Right atrium auricular region (tissue), 2 donors: ENCODE measurements at places on chromosomes 16 and 17.

DNA sequence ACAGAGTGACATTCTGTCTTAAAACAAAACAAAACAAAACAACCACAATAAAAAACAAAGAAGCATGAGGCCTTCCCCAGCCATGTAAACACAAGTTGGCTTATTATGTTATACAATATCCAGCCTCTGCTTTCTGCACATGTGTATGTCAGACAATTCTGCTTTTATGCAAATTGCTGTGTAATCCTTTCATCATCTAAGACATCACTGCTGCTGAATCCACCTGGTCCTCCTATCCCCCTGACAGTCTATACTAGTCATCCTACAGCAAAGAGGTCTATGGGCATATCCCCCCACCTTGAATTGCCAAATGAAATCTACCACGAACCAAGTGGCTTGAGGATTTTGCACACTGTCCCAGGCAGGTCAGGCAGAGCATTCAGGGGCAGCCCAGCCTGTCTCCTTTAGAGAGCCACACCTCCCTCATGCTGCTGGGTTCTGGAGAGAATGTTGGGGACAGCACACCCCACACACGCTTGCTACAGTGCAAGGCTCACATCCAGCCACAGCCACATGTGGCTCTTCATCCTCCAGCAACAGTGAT is 339.6 kb upstream of the CDH5 start:
- no peak overlapping the region for H3K4me3 ChIP-seq
- no peaks in the 10 kb centered on the region for H3K27me3 ChIP-seq
- no peaks in the 10 kb centered on the region for H3K36me3 ChIP-seq
- DNase-seq: no peak
- no peak overlapping the region for H3K27ac ChIP-seq

DNA sequence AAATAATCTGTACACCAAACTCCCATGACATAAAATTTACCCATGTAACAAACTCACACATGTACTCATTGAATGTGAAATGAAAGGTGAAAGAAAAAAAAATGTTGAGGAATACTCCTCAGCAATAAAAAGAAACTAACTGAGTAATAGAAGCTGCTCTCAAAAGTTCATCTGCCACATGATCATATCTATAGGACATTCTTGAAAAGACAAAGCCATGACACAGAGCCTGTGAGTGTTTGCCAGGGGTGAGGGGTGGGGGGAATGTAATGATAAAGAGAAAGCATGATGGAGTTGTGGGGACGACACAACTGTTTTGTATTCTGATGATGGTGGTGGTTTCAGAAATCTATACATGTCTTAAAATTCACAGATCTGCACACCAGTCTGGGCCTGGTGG is 52.2 kb upstream of the TMC5 start:
- H3K4me3 ChIP-seq: no peak overlapping the region
- no peaks in the 10 kb centered on the region for H3K4me1 ChIP-seq
- H3K36me3 ChIP-seq: no peaks in the 10 kb centered on the region
- H3K27ac ChIP-seq: no peak overlapping the region
- H3K27me3 ChIP-seq: no peaks in the 10 kb centered on the region
- no peak for DNase-seq

GRCh38 chr17:77853191-77853977 is 105.1 kb upstream of the TNRC6C start:
- no peaks in the 10 kb centered on the region for H3K36me3 ChIP-seq
- H3K27ac ChIP-seq: no peak overlapping the region
- H3K27me3 ChIP-seq: no peaks in the 10 kb centered on the region
- no peak overlapping the region for H3K4me3 ChIP-seq
- DNase-seq: no peak

DNA sequence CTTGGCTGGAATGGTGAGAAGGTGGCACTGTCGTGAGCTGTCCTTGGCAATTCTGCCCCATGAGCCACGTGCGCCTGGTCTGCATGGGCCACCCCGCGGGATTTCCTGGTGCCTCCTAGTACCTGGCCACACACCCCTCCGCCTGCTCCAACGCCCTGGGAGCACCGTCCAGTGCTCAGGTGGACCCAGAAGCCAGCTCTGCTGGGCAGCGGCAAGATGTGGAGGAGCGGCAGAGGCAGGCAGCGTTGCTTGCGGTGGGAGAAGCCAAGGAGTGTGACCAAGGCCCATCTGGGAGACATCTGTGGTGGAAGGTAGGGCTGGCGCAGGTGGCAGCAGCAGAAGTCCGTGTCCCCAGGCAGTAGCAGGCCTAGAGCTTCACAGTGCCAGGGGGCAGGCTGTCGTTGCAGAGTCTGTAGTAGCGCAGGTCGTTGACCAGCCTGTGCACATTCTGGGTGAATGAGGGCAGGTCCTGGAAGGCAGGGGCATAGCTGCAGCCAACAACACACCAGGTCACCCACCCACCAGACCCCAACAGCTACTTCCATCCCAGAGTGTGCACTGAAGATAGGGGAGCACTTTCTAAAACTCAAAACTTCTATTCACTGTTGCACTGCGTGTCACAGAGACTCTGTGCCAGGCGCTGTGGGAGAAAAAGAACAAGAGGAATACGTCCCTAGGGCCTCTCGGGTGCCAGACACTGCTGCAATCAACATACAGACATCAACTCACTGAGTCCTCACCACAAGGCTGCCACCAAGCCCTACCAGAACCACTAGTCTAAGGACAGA is 34.9 kb upstream of the GSG1L start:
- peaks cover 56% of the 10 kb centered on the region for H3K36me3 ChIP-seq
- H3K4me1 ChIP-seq: no peaks in the 10 kb centered on the region
- H3K27ac ChIP-seq: no peak overlapping the region
